ENCODE measurements at places on chromosomes 1 and 21. TPM values are rescaled to one million over a fixed set of nuclear protein-coding genes. Genes with fewer than 3 reads are reported as not detected.

The ANKRD34A gene
- 0.70 TPM for total RNA-seq

The AMY2A gene
- not detected for total RNA-seq

The TMEM200B gene
- 6.6 TPM for total RNA-seq

The TBX19 gene
- total RNA-seq = 0.15 TPM

The WRAP73 gene
- 39.6 TPM for total RNA-seq

The ACP6 gene
- 22.7 TPM for total RNA-seq

The PLA2G2A gene
- not detected for total RNA-seq

The SLAMF8 gene
- 0.72 TPM for total RNA-seq

The SPRR2A gene
- 0.39 TPM for total RNA-seq

The ESPN gene
- 4.3 TPM for total RNA-seq

The IL10 gene
- not detected for total RNA-seq

The PDZK1 gene
- total RNA-seq = 0.23 TPM

The ILDR2 gene
- total RNA-seq = not detected

The ZNF326 gene
- total RNA-seq = 3.0 TPM

The DNAH14 gene
- 20.0 TPM for total RNA-seq

The KDF1 gene
- total RNA-seq = 26.9 TPM

The CFAP45 gene
- 0.11 TPM for total RNA-seq

The IFI44 gene
- total RNA-seq = 2.4 TPM

The CD101 gene
- total RNA-seq = 0.46 TPM

The LENEP gene
- total RNA-seq = not detected

The USH2A gene
- total RNA-seq = not detected

The PTPRU gene
- total RNA-seq = 15.9 TPM

The OR1C1 gene
- not detected for total RNA-seq

The GBP6 gene
- total RNA-seq = 0.61 TPM

The BEST4 gene
- not detected for total RNA-seq

The SLC1A7 gene
- not detected for total RNA-seq
